ENCODE measurements at places on chromosomes 7 and 10. TPM values are rescaled to one million over a fixed set of nuclear protein-coding genes. Genes with fewer than 3 reads are reported as not detected.

DNA sequence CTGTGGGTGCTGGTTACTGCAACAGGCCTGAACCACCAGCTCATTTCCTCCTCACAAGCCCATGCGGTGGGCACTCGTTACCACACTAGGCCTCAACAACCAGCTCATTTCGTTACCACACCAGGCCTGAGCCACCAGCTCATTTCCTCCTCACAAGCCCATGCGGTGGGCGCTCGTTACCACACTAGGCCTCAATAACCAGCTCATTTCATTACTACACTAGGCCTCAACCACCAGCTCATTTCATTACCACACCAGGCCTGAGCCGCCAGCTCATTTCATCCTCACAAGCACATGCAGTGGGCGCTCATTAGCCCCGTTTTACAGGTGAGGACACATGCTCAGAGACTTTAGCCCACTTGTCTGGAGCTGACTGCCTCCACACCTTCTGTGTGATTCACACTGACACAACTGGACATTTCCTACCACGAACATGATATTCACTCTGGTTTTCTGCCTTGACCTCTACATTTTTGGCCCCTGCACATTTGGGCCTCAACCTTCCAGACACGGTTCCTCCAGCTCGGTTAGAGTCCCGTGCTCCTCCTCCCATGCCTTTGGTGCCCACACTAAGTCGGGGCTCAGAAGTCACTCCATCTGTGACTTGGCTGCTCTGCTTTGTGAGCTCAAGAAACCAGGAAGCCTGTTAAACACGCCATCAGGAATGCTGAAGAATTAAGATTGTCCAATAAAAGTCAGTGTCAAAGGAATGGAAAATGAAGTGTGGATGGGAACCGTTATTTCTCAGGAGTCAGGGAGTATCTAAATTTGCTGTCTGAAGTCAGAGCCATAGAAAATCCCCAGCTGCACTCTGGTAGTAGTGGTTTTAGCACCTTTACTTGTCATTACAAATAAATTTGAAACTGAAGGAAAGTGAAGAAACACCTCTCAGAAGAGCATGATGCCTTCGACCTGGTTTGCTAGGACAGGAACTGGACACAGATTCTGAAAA lies 55.8 kb upstream of the LANCL2 start:
- DNase-seq: no peak

- no peak for DNase-seq
Observed at GRCh38 chr7:47327346-47327697, 254.6 kb downstream of the TNS3 start.

GRCh38 chr10:69475433-69475830 lies 24.2 kb downstream of the TSPAN15 start:
- DNase-seq: peak; percentile 32

DNA sequence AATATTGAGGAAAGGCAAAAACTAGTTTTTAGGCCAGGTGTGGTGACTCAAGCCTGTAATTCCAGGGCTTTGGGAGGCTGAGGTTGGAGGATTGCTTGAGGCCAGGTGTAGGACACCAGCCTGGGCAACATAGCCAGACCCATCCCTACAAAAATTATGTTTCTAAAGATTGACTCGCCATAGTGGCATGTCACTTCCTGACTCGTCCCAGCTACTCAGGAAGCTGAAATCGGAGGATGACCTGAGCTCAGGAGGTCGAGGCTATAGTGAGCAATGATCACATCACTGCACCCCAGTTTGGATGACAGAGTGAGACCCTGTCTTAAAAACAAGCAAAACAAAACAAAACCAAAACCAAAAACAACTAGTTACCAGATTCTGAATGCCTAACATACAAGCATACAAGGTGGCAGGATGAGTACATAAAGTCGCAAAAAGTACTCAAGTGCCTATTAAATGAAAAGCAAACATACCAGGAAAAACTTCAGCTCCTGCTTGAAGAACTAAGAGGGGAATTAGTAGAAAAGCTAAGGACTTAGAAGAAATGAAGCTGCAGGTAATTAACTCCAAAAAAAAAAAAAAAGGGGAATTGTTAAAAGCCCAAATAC lies 14.1 kb downstream of the ZNF398 start:
- DNase-seq: peak; percentile 19

DNA sequence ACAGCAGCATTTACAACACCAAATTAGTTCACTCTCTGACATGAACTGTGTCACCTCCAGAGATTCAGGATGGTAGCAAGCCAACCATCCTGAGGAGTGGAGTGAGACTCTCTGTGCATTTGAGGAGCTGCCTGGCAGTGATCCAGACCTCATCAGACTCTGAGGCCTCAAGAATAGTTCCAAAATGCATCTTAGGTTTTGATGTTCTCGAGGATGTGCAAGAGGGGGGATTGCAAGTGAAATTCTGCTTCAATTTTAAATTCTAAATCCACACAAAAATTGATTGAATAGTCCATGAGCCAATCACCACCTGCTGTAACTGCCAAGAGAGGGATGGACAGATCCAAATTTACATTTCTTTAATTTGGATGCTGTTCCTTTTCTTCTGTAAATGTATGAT lies 49.7 kb downstream of the SLK start:
- DNase-seq: no peak

- peak; percentile 67 for DNase-seq
Observed at GRCh38 chr7:15963206-15963605, 276.7 kb upstream of the MEOX2 start.

- DNase-seq: no peak
Observed at GRCh38 chr7:100577103-100577502, 3.4 kb upstream of the SAP25 start.

DNA sequence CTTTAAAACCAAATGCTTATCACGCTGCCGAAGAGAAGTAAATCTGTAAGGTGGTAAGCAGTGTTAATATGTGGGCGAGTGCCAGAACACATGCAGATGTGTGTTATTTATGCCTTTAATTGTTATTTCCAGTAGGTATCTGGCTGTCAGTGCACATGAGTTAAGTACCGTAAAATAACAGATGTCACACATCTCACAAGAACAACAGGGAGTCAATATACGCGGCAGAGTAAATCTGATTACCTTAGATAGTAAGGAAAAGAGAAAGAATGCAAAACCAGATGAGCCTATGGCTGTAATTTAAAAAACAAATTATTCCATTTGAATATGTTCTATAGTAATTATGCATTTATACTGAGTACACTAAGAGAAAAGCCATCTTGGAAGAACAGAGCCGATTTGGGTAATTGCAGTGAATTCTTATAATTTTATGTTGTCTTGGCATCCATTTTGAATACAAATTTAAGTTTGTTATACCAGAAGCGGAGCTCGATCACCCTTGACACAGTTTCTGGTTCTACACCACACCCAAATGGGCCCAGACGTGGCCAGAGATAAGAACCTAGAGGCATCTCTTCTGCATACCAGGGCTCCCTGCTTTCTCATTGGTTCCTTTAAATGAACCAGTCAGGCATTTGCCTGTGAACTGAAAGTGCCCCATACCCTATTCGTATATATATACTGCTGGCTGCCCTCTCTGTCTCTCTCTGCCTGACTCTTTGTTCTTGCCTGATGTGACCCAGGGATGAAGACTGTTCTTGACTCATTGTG lies 34.8 kb downstream of the DNAJB9 start:
- no peak for DNase-seq

GRCh38 chr7:141945356-141945755 lies 1.4 kb downstream of the CLEC5A start:
- no peak for DNase-seq

GRCh38 chr10:76582531-76582930 lies 1055.1 kb downstream of the KCNMA1 start:
- no peak for DNase-seq

DNA sequence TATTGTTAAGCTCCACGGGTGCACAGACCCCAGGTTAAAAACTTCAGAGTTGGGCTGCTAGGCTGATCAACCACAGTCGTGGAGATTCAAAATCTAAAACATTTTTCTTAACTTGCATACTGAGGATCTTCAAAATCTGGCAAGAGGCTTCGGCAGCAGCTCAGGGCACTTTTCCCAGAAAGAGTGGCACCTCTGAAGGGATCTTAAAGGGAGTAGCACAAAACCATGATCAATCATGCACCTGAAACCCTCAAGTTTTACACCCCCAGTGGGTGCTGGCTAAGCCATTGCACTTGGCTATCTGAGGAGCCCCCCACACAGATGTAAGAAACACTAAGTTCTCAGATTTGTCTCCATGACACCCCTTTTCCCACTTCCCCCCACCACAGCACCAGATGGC lies 151.7 kb downstream of the CALN1 start:
- DNase-seq: no peak

- DNase-seq: no peak
Observed at GRCh38 chr7:17743316-17743715, 197.0 kb downstream of the SNX13 start.

DNA sequence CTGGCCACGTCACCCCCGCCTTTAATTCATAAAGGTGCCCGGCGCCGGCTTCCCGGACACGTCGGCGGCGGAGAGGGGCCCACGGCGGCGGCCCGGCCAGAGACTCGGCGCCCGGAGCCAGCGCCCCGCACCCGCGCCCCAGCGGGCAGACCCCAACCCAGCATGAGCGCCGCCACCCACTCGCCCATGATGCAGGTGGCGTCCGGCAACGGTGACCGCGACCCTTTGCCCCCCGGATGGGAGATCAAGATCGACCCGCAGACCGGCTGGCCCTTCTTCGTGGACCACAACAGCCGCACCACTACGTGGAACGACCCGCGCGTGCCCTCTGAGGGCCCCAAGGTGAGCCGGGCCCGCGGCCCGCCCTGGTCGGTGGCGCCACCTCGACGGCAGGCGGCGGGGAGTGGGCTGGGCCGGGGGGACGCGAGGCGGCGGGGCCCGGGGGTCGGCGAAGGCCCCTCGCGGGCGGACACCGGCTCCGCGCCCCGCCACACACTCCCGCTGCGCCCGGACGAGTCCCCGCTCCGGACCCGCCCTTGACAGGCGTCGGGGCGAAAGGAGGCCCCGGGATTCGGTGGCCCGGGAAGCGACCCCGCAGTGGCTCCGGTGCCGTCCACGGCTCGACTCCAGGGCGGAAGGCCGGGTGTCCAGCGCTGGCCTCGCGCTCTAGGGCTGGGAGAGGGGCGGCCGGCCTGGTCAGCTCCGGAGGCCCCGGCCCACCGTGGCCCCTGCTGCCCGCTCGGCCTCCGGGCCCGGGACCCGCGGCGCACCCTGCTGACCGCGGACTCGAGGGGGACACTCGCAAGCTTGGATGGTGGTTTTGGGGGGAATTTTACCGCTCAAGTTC lies 557 bp downstream of the BAG3 start:
- DNase-seq: no peak

DNA sequence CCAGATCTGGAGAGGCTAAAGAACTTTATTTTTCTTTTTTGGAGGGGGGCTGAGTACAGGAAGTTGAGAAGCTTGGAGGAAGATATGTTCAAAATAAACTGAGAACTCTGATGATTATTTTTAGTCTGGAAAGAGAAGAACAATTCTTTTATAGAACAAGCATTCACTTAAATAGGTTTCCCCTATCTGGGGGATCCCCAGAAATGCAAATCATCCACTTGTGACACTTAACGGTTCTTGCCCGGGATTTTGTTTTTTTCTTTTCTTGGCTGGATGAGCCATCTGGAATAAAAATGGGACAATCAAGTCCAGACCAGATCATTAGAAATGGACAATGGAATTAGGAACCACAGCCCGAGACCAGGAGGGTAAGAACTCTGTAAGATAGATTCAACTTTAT lies 95.9 kb upstream of the EGR2 start:
- no peak for DNase-seq

DNA sequence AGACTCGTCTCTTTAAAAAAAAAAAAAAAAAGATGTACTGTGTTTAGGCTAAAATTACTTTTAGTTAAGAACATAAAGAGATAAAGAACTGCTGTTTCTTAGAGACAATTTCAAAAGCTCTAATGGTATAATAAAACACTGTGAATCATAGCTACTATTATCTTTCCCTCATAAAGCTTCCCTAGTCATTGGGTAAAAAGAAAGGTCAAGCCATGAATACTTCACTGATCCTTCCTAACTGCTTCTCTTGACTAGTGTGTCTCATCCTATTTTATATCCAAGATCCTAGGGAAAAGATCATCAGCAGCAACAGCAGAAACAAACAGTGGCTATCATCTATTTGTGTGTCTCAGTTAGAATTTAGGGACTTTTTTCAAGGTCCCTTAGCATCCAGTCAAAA lies 10.5 kb downstream of the YME1L1 start:
- DNase-seq: no peak

DNA sequence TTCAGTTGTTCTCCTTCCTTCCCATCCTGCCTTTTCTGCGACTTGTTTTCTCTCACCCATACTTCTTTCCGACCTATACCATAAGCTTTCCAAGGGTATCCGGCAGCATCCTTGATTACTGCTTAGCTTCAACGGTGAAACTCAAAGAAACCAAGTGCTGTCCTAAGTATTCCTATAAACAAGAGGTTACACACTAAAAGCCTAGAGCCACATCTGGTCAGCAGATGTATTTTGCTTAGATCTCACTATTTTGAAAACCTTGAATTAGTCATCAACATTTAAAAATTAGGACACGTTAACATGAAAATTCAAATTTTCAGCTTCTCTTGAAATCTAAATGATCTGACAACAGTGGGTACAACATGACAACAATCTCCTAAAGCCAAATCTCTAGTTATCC lies 20.0 kb downstream of the ARHGAP21 start:
- DNase-seq: no peak

JMJD1C gene
- total RNA-seq: 74.8 TPM

C10orf67 gene
- total RNA-seq: 0.35 TPM

ELAPOR2 gene
- total RNA-seq: 3.6 TPM

HDAC9 gene
- total RNA-seq: 97.6 TPM

PNLIPRP2 gene
- total RNA-seq: not detected

MYH16 gene
- total RNA-seq: 0.05 TPM

LRRTM3 gene
- not detected for total RNA-seq

TSPAN12 gene
- 29.7 TPM for total RNA-seq

TMEM213 gene
- total RNA-seq: not detected
